ENCODE measurements at places on chromosomes 2 and 18.

GRCh38 chr2:219247678-219248642 is 2.7 kb downstream of the STK16 start:
- no peak for DNase-seq

DNA sequence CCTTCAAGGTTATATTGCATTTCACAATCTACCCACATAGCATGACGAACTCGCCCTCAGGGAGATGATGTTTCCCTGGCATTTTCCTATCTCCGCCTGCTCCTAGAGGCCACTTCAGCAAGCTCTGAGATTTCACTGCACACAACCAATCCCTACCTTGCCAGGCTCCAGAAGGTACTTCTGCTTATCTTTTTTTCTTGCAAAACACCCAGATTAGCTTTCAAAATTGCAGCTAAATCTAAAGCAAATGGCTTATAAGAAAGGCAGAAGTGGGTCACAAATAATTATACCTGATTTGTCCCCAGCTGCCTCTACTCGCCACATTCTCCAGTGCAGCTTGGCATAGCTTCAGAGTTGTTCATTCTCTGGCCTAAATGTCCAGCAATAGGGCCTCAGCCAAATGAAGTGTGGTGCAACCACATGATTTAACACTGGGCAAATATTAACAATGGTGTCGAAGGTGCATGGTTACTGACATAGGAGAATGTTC is 32.4 kb upstream of the MRPL19 start:
- no peak for DNase-seq

GRCh38 chr2:42624047-42624446 is 55.6 kb downstream of the MTA3 start:
- no peak for DNase-seq

DNA sequence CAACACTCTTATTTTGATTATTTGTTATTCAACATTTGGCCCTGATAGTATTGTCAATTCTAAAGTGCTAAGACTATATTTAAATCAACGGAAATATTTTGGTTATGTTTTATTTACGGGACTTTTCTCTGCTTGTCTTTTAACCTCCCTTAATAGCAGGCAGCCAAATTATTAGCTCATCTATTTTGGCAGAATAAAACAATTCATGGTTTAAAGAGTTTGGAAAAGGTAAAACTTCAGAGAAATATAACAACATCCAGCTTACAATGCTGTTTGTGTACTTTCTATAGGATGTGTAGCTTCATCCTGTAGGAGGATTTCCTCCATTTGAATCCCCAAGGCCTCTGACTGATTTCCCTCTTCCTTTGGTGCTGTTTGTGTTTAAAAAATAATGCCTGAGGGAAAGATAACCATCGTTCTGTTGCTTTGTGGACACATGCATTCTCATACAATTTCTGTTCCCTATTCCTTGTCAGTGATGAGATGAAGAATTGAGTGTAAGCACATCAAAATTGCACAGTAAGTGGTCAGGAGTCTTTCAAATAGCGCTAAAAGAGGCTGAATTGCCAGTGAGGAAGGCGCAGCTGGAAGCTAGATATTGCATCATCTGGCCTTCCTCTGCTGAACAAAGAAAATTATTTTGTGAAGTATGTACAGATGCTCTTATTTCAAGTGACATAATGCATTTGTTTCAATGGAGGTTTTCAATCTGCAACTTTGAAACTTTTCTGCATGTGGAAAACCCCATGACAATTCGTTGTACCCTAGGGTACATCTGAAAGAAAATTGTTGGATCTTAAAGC is 80.3 kb downstream of the CD28 start:
- DNase-seq = peak; percentile 63

DNA sequence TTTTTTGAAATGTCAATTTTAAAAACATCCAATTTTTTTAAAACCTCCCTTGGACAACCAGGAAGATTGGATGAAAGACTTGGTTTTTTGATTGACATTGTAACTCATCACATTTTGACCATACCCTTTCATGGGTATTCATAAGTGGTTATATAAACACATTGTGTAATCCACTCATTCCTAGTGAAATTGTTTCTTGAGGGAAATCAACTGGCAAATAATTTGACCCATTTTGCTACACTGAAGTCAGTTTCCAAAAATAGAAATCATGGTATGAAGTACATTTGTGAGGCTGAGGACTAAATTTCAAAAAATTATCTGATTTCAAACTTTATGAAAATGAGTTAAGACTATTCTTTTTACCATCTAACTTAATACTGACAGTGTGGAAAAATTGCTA is 31.5 kb downstream of the FBXO48 start:
- DNase-seq = no peak

GRCh38 chr2:161199912-161200701 is 39.9 kb downstream of the TANK start:
- no peak for DNase-seq

DNA sequence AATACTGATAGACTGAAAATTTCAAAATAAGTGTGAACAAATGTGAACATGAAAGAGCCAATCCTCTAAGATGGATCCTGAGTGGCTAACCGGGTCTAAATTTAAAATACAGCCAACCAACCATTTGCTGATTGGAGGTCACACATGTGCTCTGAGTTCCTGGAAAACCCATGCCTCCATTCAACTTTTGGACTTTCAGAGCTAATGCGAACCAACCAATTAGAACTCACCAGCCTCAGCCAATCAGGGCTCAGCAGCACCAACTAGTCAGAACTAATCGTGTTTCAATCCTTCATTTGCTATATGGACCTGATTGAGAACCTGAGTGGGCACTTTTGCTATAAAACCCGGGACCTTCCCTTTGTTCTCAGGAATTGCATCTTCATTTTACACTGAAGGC is 111.5 kb downstream of the MEP1B start:
- DNase-seq = no peak

GRCh38 chr2:120854766-120855530 is 119.3 kb downstream of the GLI2 start:
- DNase-seq = no peak

DNA sequence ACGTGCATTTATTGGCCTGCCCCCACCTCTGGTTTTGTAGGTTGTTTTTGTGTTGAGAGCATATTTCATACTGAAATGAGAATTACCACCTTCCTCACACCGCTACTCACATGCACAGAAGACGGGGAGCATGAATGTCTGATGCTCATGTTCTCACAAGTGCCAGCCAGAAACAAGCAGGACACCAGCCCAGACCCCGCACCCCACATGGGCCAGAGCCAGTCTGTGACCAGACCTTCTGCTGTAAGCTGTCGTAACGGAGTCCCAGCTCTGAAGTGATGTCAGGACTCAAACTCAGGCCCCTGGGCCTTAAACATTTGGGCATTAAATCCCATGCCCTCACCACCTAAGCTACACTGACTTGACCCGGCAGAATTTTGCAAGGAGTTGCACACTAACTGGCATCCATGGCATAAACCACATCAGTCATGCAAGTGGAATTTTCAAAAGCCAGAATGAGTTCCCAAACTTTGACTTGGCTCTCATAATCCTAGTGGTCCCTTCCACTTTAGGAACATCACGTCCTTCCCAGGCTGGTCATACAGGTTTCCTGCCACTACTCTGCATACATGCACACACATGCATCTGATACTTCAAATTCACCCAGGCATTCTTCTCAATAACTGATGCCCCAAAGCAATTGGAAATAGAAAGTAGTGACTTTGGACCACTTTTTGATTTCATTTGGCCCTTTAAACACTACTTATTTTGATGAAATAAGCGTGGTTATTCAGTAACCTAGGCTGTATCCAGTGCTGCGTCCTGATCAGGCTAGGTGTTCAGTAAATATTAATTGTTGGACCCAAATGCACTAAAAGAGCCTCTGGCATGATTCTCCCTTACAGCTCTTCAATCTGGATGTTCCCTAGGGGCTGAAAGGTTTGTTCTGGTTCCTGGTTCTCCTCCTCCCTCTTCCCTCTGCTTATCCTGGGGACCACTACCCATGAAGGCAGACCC is 223.1 kb upstream of the ID2 start:
- no peak for DNase-seq

DNA sequence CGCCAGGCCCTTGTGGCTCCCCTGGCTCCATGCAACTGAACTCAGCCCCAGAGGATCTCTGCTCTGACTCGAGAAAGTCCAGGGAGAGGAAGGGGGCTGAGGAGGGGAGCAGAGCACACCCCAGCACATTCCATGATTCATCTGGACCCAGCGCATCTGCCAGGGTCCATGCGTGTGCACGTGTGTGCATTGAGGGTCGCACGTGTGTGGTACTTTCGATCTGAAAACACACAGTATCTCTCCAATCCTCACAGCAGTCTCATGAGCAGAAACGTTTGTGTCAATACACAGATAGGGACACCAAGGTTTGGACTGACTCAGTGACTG is 146.4 kb upstream of the ID2 start:
- no peak for DNase-seq

DNA sequence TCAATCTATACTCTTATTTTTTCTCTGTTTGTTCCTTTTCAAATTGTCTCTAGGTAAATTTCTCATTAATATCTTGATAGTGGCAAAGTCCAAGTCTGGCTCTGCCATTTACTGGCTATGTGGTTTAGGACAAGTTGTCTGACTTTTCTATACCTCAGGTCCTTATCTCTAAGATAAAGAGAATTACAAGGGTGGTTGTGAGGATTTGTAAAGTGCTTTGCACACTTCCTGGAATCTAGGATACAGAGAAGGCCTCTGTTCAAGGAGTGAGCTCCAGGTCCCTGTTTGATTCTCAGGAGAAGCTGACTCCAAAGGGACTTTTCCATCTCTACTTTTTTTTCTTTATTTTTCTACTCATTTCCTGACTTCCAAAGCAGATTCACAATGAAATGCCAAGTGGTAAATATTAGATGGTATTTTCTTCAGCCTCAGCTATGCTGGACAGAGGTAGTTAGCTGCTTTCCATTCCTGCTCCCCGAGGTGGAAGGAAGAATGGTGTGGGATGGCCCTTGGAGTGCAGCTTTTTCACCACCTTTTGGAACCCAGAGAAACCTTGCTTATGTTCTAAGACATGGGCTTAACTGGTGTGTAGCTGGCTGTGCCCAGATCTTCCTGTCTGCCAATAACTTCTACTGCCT is 90.5 kb downstream of the GALNT1 start:
- no peak for DNase-seq

DNA sequence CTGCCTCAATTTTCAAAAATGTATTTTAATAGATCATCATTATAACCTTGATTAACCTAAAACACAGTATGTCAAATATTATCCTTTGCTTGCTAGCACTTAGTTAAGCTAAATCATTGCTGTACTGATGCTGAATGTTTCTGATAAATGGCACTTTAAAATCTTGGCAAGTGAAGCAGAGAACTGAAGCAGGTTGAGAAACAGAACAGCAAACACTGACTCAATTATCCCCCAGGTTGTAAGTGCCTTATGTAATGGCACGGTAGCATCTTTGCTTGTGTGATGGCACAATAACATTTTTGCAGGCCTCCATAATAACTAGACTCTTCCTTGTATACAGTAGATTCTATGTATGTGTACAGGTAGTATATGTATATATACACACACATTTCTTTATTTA is 33.8 kb downstream of the ARHGAP15 start:
- no peak for DNase-seq

DNA sequence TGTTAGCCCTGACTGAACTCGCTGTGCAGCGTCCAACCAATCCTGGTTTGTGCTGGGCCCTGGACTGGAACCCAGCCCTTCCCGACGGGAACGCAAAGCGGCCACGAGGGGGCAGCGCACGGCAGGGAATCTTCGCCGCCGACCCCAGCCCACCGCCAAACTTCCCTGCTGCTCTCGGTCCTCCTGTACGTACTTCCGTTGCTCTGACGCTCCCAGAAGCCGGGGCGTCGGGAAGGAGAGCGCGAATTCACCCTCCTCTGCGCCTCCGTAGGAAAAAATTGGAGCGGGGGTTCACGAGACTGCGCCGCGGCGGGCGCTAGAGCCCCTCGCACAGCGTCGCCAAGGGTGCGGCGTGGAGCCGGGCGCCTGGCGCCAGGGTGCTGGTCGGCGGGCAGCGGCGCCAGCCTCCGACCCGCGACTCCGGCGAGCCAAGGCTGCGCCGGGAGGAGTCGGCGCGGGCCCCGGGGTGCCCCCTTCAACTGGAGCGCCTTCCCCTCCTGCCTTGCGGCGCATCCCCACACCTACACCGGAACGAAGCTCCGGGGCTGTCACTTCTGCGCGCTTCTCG is 873 bp upstream of the SH3RF3 start:
- peak; percentile 41 for DNase-seq

DNA sequence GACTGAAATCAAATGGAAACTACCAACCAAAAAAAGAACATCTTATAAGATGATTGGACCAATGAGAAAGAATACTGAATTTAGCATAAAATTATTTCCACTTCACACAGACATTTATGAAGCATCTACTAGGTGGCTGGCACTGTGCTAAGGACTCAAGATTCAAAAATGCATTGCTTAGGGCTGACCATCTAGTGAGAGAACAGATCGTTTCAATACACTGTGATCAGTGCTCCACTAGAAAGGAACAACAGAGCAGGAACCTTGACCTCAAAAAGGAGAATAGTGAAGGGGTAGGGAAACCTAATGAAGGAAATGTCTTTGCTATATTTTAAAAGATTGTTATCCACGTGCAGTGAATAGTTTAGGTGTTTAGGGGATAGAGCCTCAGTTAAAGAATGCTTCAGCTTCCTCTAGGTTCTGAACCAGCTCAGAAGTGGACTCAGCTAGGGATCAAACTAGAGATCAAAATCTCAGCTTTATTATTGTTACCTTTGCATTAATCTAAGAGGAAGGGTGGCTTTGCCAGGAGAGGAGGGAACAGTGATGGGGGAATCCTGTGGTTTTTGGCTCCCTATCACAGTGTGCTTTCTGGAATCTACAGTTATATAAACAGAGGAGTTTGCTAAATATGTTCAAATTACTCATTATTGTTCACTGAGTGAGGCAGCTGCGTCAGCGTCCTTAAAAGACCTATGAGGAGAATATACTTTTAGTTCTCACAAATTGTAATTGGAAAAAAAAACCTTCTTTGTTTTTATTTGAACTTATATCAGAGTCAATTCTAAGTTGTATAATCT is 16.2 kb upstream of the BBS5 start:
- DNase-seq = no peak

GRCh38 chr18:78408623-78409022 is 571.0 kb upstream of the SALL3 start:
- no peak for DNase-seq

DNA sequence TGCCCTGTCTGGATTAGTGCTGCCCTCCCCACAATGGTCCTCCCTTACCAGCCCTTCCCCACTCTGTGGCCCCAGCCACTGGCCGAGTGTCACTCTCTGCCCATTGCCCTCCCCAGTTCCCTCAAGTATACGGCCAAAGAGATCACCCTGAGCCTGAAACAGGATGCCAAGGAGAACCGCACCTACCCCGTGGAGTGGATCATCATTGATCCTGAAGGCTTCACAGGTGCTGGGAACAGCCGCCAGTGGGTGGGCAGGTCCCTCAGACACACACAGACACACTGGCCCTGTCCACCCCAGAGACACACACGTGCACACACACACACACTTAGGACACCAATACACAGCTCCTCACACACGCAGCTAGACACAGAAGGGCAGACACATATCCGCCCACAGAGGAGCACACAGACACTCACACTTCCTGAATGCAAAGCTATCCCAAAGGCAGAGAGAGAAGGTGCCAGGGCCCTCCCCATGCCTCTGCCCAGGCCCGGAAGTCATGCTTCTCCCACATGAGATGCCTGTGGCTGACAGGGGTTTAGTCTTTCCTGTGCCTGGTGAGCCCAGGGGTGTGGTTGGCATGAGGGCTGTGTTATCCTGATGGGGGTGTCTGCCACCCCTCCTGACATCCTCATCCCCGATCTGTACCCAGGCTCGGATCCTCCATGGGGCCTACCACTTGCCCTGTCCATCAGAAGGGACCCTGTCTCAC is 2.9 kb downstream of the CHRND start:
- no peak for DNase-seq

All from HL-60 (cell line).